Muscle of back (tissue), 13 donors: ENCODE measurements at places on chromosomes 5 and 9. TPM values are rescaled to one million over a fixed set of nuclear protein-coding genes. Genes with fewer than 3 reads are reported as not detected.

Gene SAXO1
- polyA plus RNA-seq = 0.09 TPM

Gene SLC4A9
- not detected for polyA plus RNA-seq

Gene CDKN2A
- polyA plus RNA-seq = not detected

Gene HBEGF
- polyA plus RNA-seq = 13.8 TPM

Gene SPINK4
- not detected for polyA plus RNA-seq

Gene FOXI1
- not detected for polyA plus RNA-seq

Gene PCAT7
- 5.9 TPM for polyA plus RNA-seq

Gene TPM2
- polyA plus RNA-seq = 7,780 TPM

Gene CDH12
- polyA plus RNA-seq = 1.6 TPM

Gene CCDC152
- 4.6 TPM for polyA plus RNA-seq

Gene CDKN2B-AS1
- not detected for polyA plus RNA-seq

Gene SLC46A2
- not detected for polyA plus RNA-seq

Gene CARTPT
- not detected for polyA plus RNA-seq

Gene DYNC2I2
- 39.8 TPM for polyA plus RNA-seq

Gene RHOBTB3
- 115 TPM for polyA plus RNA-seq

Gene FBN2
- 74.6 TPM for polyA plus RNA-seq

Gene CCDC171
- polyA plus RNA-seq = 3.1 TPM

Gene TUT7
- 17.9 TPM for polyA plus RNA-seq

Gene ZDHHC12
- polyA plus RNA-seq = 6.8 TPM

Gene PCDHB15
- polyA plus RNA-seq = 9.7 TPM

Gene PLPPR1
- 4.6 TPM for polyA plus RNA-seq

Gene SV2C
- polyA plus RNA-seq = 0.17 TPM

Gene KDM3B
- polyA plus RNA-seq = 53.8 TPM

Gene PCDHGB5
- polyA plus RNA-seq = 4.4 TPM

Gene ACSL6
- 0.62 TPM for polyA plus RNA-seq

Gene NR3C1
- 79.2 TPM for polyA plus RNA-seq

Gene UAP1L1
- 2.0 TPM for polyA plus RNA-seq

Gene ZFP2
- 1.7 TPM for polyA plus RNA-seq

Gene IFNA13
- polyA plus RNA-seq = not detected

Gene FOXD4L3
- not detected for polyA plus RNA-seq

Gene FOXD4L6
- polyA plus RNA-seq = not detected

Gene HTR4
- polyA plus RNA-seq = not detected

Gene IGFBPL1
- polyA plus RNA-seq = 0.82 TPM

Gene FRMPD1
- polyA plus RNA-seq = 9.1 TPM

Gene GPR107
- polyA plus RNA-seq = 38.5 TPM

Gene LCN10
- polyA plus RNA-seq = 5.9 TPM

Gene TBC1D9B
- 49.5 TPM for polyA plus RNA-seq
